ENCODE measurements at places on chromosomes 13 and 19.

GRCh38 chr19:35528218-35529038 lies at the start of gene SBSN:
Gene SBSN, minus strand, starts transcription at chr19:35528311. Its CDS starts 30 bp downstream, at chr19:35528281.
- DNase-seq, result no peak

- peak; percentile 46 for DNase-seq
Measured at GRCh38 chr19:41548954-41549688, 26.8 kb upstream of the CEACAM21 start.

DNA sequence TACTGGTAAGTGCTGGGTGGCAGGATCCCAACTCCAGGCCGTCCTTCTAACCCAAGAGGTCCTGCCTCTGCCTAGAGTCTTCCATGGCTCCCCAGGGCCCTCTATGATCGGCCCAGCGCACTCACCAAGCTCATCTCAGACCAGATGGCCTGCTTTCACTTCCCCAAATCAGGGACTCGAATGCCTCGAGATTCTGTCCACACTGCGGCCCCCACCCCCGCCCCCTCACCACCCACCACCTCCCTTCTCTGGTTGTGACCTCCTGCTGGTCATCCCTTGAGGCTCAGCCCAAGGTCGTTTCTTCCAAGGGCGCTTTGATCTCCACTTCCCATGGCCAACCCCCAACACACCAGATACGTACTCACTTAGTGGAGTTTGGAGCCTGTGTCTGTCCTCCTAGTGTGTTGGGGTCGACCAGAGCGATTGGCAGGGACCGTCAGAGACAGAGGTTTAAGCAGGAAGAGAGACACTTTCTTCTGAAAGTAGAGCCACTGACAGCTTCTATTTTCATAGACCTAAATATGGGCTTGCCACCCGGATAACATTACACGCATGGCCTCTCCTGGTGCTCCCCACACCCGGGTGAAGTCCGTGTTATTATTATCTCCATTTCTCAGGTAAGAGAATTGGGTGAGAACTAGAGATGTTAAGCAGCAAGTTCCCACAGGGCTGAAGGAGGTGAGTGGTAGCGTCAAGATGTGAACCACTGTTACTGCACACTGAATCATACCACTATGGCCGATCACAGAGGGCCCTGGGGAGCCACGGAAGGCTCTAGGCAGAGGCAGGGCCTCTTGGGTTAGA lies at the start of gene FCER2:
TSS of gene FCER2 (minus strand) at position 478 of the 804 bp plus-strand sequence. CDS start 2,371 bp downstream, outside the sequence.
- DNase-seq, result no peak

GRCh38 chr13:57724486-57725272 lies 93.1 kb downstream of the PCDH17 start:
- no peak for DNase-seq

DNA sequence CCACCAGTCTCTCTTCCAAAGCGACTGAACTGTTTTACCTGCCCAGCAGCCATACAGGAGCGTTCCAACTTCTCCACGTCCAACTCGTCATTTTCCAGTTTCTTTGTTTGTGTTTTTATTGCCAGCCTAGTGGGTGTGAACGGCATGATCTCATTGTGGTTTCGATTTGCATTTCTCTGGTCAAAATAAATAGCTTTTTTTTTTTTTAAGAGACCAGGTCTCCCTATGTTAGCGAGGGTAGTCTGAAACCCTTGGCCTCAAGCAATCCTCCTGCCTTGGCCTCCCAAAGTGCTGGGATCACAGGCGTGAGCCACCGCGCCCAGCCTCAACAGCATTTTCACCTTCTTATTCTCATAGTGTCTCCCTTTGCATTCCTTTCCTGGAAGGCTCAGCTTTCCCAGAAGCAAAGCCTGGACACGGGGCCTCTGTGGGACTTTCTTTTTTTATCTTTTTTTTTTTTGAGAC lies 4.2 kb upstream of the JSRP1 start:
- no peak for DNase-seq

GRCh38 chr19:38433268-38433733 lies at the start of gene RYR1:
Gene RYR1, plus strand, starts transcription at chr19:38433691. Its CDS starts 139 bp downstream, at chr19:38433830.
- no peak for DNase-seq

- no peak for DNase-seq
Measured at GRCh38 chr13:40351537-40352379, 314.7 kb downstream of the FOXO1 start.

GRCh38 chr13:51158880-51159518 lies 47.9 kb upstream of the C13orf42 start:
- no peak for DNase-seq

- DNase-seq, result peak; percentile 11
Measured at GRCh38 chr19:14149509-14149994, 13.2 kb upstream of the ASF1B start.

DNA sequence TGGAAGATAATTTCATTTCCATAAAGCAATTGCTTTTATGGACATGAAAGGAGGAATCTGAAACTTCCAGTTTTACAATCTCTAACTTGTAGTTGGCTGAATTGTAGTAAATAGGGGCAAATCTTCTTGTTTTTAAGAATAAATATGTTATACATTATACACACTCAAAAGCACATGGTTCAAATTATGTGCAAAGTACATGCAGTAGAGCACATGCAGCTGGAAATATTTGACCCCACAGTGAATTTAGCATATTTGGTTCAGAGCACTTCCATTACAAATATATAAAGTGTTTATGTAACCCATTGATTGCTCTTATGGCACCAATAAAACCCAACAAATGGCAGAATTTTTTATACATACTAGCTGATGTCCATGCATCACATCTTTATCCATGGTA lies 180.5 kb downstream of the IRS2 start:
- no peak for DNase-seq

DNA sequence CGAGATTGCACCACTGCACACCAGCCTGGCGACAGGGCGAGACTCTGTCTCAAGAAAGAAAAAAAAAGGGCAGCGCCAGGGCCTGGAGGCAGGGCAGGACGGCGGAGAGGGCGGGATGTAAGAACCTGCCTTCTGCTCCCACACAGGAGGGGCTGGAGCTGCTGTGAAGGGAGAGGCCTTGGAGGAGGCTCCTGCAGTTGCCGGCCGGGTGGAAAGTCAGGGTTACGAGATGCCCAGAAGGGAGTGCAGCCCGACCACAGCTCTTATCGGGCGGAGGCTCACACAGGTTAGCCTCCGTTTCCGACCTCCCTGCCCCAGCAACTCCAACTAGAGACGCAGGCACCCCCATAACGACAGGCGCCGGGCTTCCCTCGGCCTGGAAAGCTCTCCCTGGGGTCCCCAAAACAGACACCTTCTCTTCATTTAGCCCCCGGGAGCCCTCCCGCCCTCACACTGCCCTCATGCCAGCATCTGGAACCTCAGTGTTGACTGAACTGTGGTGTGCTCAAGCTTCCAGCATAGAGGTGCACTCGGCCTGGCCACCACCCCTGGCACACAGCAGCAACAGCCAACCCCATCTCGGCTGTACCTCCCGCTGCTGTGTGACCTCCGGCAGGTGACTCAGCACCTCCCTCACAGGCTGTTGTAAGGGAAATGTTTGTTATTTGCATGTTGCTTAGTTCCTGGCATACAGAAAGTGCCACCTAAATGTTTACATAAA lies 1.4 kb downstream of the PLPP2 start:
- DNase-seq, result no peak

GRCh38 chr13:37443538-37443937 lies 155.0 kb downstream of the POSTN start:
- no peak for DNase-seq

DNA sequence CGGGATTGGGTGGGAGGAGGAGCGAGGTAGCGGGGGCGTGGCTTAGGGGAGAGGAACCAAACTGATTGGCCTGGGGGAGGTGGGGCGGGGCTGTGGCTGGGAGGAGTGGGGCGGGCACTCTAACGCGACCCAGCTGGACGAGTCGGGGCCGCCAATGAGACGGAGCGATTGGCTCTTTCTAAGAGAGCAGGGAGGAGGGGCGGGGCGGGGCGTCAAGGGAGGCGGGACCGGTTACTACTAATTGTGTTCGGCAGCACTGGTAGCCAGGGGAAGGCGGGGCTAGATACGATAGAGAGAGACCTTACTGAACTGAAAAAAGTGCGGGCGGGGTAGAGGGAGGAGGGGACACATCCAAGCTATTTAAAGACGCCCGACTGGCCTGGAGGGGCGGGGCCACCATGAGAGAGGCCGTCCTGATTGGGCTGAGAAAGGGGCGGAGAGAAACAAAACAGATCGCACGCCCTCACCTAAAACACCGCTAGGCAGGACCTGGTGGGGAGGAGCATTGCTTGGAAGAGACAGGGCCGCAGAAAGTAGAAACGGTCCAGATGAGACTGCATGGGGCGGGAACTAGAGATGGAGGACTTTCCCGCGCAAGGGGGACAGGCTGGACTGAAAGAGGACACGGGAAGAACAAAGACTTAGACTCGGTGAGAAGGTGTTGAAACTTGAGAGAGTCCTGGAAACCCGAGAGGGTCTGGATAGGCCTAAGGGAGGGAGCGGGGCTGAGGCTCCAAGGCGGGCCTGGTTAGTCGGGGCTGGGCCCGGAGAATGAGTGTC lies at the start of gene KCNC3:
TSS of gene KCNC3 (minus strand) at position 232 of the 780 bp plus-strand sequence. CDS start 295 bp downstream, outside the sequence.
- DNase-seq, result peak; percentile 93

DNA sequence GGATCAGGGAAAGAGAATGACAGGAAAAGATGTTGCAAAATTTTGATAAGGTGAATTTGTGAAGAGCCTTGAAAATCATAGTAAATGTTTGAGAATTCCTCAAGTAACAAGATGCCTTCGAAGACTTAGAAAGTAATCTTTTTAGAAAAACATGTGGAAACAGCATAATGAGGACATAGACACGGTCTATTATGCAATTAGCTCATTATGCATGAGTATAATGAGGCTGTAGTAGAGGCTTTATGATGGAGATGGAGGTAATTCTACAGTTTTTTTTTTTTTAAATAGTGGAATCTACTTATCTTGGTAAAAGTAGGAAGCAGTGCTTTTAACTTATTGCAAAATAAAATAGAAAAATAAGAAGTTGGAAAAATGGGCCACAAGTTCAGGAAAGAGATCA lies 1329.1 kb upstream of the SPRY2 start:
- no peak for DNase-seq

- no peak for DNase-seq
Measured at GRCh38 chr13:112803422-112803821, 113.6 kb downstream of the ATP11A start.

DNA sequence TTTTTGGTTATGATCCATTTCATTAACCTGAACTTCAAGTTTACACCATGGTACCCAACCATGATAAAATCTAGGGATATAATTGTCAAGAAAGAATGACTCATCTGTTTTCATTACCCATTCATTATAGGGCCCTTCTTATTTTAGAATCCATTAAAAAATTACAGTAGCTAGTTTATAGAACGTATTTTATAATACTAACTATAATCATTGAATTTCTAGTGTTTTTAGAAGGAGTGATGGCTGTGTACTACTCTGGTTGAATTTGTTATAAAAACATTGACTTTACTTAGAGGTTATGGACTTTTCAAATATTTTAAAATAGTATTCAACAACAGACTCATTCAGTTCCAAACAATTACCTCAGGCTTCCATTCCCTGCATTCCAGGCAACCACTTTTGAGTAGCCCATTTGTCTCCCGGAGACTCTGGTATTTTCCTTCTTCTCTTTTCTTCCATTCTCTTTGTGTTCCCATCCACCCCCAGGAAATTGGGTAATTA lies 71.9 kb upstream of the KLF12 start:
- no peak for DNase-seq

DNA sequence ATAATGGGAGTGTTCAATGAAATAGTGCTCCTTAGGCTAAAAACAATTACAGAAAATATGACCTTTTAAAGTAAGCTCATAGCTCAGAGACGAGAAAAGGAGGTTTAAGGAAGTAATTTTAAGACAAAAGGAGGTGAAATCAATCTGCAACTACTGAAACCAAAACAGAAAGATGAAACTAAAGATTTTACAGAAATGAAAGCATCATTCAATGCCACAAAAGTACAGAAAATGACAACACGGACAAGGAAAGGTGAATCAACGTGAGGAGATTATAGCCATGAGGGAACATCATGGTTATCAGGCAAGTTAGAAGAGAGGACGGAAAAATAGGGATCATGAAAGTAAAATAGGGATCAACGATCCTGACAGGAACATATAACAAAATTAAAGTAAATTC lies 745.2 kb downstream of the PCDH17 start:
- no peak for DNase-seq

DNA sequence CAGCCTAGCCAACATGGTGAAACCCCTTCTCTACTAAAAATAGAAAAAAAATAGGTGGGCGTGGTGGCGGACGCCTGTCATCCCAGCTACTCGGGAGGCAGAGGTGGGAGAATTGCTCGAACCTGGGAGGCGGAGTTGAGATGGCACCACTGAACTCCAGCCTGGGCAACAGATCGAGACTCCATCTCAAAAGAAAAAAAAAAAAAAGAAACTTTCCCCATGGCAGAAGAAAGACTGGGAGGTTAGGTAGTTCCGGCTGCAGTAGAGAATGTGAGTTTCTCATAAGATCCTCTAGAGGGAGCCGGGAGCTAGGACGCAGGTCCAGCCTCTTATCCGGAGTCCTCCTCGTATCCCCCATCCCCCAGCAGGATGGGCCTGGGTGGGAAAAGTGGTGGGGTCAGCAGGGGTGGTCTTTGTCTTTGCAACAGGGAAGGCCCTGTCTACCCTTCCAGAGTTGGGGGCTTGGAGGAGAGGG lies 13.2 kb upstream of the CREB3L3 start:
- DNase-seq, result no peak

- no peak for DNase-seq
Measured at GRCh38 chr19:38913958-38914357, 2.0 kb upstream of the CCER2 start.

DNA sequence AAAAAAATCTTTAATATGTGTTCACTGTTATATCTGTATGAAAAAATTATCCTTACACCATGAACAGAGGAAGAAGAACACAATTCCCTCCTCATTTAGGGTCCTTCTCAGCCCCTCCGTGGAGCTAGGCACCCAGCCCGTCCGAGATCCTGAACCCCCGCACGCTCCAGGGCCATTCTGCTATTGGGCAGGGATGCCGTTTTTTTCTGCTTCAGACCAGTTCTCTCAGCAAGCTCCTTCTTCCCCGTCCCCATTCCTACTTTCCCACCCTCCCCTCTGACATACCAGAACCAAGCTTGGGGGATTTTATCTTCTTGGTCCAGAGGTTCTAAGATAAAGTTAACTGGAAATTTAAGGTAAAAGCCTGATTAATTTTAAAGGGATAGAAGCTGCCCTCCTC lies 36.2 kb downstream of the ATP12A start:
- no peak for DNase-seq

- no peak for DNase-seq
Measured at GRCh38 chr19:50790922-50791467, 780 bp downstream of the ACP4 start.

- DNase-seq, result no peak
Measured at GRCh38 chr19:13152356-13152973, 2.3 kb downstream of the IER2 start.

DNA sequence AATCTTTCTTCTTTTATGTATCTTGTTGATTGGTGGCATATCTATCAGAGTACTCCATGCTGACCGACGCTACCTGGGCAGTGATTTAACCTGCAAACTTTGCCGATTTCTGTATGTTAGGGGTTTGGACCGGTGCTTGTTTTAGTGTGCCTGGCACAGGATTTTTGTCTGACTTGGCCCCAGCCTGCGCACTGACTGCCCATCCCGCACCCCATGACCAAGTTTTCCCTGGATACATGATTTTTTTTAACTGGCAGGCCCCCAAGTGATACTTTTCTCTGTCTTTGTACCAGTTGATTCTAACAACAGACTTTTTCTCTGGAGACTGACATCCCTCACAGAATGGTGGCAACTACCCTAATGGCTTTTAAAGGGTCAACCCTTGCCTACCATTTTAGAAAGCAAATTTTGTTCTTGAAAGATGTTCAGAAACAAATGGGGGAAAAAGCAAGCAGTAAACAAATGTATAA lies 69.0 kb upstream of the C1QTNF9B start:
- no peak for DNase-seq

- DNase-seq, result no peak
Measured at GRCh38 chr13:106349080-106349931, 186.2 kb downstream of the EFNB2 start.

- DNase-seq, result no peak
Measured at GRCh38 chr13:30796132-30796572, 60.8 kb downstream of the ALOX5AP start.
